ENCODE measurements at places on chromosomes 2 and 18.

GRCh38 chr2:39660612-39661236 is 5.0 kb upstream of the TMEM178A start:
- no peak for DNase-seq

GRCh38 chr2:53220969-53221368 is 546.6 kb upstream of the CHAC2 start:
- DNase-seq, result no peak

DNA sequence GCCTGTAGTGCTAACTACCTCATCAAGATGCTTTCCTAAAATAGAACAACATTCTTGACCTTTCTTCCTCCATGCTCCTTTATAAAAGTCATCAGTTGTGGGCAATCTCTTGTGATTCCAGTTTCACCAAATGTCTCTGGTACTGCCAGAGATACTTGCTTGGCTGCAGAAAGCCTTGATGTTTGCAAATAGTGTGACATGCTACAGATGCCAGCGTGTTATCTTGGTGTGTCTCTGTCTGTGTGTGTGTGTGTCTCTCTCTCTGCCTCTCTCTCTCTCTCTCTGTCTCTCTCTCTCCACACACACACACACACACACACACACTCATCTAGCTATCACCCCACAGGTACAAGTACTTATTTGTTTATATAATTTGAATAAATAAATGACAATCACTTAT is 146.9 kb downstream of the CCDC102B start:
- no peak for DNase-seq

- DNase-seq, result peak; percentile 20
Measured at GRCh38 chr18:74604774-74605173, 7.1 kb downstream of the ZNF407 start.

- DNase-seq, result no peak
Measured at GRCh38 chr2:133352719-133353118, 215.5 kb downstream of the NCKAP5 start.

GRCh38 chr2:130798472-130799218 is 38.1 kb upstream of the ARHGEF4 start:
- no peak for DNase-seq

DNA sequence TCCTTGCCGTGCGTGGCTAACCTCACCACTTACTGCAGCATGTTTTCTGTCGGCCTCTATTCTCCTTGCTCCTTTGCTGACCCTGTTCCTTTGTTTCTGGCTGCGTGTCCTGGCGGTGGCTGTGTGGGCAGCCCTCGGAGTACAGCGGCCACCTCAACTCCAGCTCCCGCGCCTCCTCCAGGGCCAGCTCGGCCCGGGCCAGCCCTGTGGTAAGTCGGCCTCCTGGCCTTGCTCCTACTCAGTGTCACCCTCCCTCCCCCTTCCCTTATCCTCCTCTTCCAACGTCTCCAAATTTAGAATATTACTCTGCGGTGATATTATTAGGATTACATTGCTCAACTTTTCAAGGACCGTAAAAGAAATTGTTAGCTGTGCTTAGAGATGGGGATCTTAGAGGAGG is 59.5 kb upstream of the RBM44 start:
- DNase-seq, result no peak

- peak; percentile 78 for DNase-seq
Measured at GRCh38 chr2:191264647-191265081, 19.5 kb downstream of the MYO1B start.

DNA sequence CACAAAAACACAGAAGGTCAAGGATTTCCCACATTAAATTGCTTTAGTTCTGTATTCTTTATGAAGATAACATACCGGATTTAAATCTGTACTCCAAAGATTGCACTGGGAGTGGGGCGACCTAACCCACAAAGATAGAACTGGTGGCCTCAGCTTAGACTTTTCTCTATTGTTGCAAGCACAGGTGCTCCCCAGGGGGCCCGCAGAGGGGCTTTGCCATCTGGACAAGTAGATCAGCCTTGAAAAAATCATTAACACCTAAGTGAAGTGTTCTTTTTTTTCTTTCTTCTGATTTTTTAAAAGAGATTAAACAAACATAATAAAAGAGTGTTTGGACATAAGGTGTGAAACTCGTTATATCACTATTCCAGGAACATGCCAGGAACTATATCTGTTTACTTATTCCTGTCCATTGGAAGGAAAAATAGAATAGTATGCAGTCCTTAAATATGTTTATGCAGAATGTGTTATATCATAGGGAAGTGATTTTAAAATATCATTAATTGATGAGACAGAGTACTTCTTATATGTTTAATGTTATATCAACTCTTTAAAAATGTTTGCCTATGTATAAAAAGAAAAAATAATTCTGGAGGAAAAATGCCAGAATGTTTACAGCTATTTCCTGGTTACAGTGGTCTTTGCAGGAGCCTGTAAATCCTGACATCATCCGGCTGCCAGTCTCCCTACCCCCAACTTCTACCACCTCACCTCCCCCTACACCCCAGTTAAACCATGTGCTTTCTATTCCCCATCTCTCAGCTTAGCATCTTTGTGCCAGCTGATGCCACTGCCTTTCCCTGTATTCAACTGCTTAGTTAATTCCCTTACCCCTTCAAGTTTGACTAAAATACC is 679.2 kb downstream of the CNTNAP5 start:
- no peak for DNase-seq

DNA sequence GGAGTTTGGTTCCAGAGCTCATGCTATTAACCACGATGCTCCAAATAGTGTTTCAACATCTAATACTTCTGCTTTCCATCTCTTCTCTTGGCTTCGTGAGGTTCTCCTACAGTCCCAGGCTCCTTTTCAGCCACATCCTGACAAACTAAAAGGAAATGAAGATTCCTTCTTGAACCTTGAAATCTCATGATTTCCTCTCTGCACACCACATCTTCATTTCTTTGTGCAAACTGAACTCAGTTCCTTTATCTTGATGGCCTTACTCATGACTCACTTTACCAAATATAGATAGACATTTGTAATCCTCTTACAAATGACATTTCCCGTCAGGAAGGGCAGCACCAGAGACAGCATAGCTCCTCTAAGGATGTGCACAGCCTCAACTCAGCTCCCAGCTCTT is 50.0 kb upstream of the ITGA4 start:
- DNase-seq, result no peak

DNA sequence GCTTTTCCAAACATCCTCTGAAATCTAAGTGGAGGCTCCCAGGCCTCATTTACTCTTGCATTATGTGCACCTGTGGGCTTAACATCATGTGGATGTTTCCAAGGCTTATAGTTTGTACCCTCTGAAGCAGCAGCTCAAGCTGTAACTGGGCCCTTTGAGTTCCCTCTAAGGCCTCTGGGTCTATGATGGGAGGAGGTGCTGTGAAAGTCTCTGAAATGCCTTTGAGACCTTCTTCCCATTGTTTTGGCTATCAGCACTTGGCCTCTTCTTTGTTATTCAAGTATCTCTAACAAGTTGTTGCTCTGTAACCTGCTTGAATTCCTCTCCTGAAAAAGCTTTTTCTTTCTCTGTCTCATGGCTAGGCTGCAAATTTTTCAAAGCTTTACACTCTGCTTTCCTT is 58.1 kb upstream of the MYT1L start:
- no peak for DNase-seq

- no peak for DNase-seq
Measured at GRCh38 chr2:18356676-18357075, 203.8 kb downstream of the RDH14 start.

DNA sequence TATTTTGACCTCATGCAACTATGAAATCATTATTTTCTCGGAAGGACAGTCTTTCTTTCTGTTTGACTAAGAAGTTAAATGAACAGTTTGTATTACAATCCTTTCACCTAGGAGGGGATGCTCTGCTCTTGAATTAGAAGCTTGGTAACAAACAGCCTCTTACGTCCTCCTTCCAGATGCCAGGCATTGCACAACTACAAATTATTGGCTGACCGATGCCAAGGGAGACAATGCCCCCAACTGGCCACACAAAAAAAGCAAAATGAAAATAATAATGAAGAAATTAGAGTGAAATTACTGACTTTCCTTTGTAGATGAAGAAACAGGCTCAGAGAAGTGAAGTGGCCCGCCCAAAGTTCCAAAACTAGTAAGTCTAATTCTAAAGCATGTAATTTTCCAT is 177.9 kb downstream of the CYRIA start:
- no peak for DNase-seq

DNA sequence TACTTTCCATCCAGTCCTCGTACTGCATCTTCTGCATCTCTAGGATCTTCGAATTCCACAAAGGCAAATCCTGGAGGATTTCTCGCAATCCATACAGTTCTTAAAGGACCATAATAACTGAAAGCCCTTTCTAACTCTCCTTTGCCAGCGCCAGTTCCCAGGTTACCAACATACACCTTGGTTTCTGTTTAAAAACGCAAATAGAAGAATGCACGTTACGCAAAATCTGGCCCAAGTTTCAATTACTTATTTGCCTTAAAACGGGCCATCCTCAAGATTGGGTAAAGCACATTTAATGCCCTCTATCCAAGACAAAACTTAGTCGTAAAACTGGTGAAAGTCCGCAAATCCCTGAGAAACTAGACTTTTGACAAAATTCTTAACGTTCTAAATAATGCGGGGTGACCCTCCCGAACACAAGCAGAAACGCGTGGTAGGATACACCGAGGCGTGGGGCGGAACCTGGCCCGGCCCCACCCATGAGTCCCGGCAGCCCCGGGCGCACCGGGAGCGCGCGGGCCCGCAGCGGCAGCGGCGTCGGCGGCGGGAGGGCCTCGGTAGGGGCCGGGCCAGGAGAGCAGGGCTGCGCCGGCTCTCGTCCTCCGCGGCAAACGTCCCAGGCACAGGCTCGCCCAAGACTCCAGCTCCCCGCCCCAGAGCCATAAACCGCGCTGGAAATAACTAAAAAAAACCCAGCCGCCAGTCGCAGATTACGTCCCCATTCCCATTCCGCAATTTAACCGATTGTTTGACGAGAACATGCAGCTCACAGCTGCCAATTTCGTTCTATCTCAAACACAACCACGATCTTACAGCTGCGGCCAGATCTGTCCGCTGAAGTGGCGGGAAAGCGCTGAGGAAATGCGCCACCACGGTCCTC is 910 bp downstream of the SRSF7 start:
- DNase-seq, result no peak

GRCh38 chr2:156476850-156477206 is 40.6 kb downstream of the GPD2 start:
- DNase-seq, result peak; percentile 58

GRCh38 chr18:48816554-48816953 is 134.2 kb downstream of the SMAD7 start:
- DNase-seq, result no peak

DNA sequence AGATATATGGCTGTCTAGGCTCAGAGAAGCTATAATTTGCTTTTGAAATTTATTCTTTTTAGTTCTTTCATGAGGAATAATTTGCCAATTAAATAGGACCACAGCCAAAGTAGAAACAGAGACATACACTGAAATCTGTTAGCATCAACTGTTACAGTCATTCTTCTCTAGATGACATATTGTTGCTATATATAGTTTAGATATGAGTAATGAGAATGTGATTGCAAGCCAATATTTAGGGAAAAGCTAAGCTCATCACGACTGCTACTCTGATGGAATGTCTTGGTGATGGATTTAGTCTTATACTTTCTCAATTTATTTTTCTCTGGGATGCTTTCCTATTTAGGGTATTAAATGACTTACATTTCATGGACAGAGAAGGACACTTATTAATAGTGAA is 259.1 kb downstream of the LNPK start:
- DNase-seq, result peak; percentile 27

All from fibroblast of skin of left biceps (primary cell).